Stimulated activated CD8-positive, alpha-beta memory T cell treated with anti-CD3 and anti-CD28 coated beads, Interleukin-2, amount 100 ng/mL, for 1 hour (primary cell): ENCODE measurements at places on chromosomes 13 and 19.

DNA sequence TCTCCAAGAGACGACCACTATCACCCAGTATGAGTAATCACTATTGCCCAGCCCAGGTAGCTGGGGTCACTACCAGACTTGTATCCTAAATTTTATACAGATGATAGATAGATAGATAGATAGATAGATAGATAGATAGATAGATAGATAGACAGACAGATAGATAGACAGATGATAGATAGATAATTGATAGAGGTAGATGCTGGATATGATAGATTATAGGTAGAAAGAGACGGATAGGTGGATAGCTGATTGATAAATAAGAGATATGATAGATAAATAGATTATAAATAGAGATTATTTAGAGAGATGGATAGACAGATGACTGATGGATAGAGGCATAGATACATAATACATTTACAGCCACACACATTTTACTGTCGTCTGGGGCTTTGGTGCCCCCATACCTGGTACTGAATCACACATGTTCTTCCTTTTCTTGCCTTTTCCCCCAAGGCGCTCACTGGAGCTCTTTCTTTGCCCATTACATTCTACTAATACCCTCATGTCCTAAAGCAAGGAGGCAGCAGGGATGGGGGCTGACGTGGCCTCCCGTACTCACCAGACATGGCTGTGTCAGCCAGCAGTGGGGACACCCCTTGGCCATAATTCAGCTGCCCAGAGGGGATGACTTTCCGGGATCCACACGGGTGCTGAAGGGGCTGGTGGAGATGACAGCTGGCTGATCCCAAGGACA is 44.6 kb upstream of the CCNE1 start:
- DNase-seq: no peak

DNA sequence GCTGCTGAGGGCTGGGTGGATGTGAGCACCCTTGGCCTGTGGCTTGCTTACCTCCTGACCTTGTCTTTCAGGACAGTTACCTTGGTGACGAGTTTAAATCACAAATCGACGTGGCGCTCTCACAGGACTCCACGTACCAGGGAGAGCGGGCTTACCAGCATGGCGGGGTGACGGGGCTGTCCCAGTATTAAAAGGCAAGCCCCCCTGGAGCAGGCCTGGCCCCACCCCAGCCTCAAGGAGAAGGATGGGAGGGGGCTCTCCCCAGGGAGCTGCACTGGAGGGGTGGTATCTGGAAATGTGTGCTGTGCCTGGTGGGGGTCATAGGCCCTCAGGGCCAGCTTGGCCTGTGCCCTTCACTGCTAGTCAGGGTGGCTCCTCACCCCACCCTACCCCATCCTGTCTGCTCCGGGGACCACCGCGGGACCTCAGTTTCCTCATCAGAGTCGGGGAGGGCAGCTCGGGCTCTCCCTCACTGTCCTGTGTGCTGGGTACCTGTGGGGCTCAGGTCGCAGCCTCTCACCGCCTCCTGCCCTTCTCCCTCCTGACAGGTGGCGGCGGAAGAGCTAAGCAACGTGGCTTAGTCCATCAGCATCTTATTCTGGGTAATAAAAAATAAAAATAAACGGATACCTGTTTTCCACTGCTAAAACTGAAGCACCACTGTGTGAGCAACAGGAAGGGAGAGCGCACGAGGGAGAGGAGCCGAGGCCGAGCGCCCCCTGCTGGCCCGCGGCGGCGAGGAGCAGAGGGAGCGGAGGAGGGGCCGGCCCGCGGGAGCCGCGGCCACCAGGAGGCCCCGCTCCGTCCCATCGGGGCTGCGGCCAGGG is 29.8 kb downstream of the CERS1 start:
- peak; percentile 14 for DNase-seq

GRCh38 chr13:48214519-48215121 is 18.4 kb upstream of the ITM2B start:
- DNase-seq: no peak

DNA sequence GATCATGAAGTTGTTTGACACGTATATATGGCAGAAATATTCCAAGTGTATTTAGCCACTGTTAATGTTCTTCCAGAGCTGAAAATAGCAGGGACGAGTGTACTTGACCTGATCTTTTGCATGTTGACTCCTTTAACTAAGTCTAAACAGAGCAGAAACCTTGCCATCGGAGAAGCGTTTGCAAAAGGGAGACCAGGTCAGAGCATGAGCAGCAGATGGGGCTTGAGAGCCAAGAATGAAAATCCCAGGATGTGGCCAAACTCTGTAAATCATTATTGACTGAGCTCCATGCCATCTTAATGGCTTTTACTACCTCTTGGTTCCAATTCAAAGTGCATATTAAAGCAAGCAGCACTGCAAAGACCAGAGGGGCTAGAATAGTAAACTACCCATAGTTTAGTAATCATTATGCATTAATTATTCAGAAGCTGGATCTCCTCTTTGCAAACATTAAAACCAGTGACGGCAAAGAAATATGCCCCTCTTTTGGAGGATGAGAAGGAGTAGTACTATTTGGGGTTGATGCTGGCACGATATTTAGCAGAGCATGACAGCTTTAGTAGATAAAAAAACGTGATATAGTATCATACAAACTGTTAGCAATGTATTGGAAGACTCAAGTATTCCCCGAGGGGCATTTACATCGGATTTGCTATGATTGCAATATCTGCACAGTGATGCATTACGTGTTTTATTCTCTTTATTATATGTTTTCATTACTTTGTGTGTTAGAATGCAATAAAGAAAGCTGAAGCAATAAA is 55.7 kb downstream of the FAM216B start:
- DNase-seq: no peak
